ENCODE measurements at places on chromosomes 1 and 21. TPM values are rescaled to one million over a fixed set of nuclear protein-coding genes. Genes with fewer than 3 reads are reported as not detected.

- DNase-seq, result no peak
- no peaks in the 10 kb centered on the region for H3K27me3 ChIP-seq
- no peaks in the 10 kb centered on the region for H3K4me1 ChIP-seq
- H3K27ac ChIP-seq, result no peak overlapping the region
These were observed 119.5 kb downstream of the HMCN1 start for GRCh38 chr1:185853739-185854138.

DNA sequence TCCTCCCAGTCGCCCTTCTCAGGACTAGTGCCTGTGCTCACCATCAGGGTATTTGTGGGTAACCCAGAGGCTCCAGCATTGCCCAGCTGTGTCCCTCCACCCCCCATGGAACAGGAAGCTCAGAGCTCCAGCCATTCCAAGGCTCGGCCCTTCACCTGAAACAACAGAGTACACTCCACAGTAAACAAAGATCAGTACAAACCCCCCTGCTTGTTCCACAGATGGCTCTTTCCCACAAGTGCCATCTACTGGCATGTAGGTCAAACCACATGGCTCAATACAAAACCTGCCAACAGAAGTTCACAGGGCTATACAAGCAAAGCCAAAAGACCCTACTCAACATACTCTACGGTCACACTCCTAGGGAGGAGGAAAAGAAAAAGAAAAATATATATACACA is 258.7 kb downstream of the AGBL4 start:
- H3K27ac ChIP-seq, result no peak overlapping the region
- H3K27me3 ChIP-seq, result no peaks in the 10 kb centered on the region
- no peaks in the 10 kb centered on the region for H3K36me3 ChIP-seq
- no peak overlapping the region for H3K4me3 ChIP-seq
- H3K4me1 ChIP-seq, result no peaks in the 10 kb centered on the region

GRCh38 chr1:172388490-172388889 is 32.0 kb upstream of the C1orf105 start:
- H3K4me1 ChIP-seq, result peaks cover under 1% of the 10 kb centered on the region
- no peak for DNase-seq
- no peaks in the 10 kb centered on the region for H3K27me3 ChIP-seq
- H3K4me3 ChIP-seq, result no peak overlapping the region
- no peaks in the 10 kb centered on the region for H3K36me3 ChIP-seq

DNA sequence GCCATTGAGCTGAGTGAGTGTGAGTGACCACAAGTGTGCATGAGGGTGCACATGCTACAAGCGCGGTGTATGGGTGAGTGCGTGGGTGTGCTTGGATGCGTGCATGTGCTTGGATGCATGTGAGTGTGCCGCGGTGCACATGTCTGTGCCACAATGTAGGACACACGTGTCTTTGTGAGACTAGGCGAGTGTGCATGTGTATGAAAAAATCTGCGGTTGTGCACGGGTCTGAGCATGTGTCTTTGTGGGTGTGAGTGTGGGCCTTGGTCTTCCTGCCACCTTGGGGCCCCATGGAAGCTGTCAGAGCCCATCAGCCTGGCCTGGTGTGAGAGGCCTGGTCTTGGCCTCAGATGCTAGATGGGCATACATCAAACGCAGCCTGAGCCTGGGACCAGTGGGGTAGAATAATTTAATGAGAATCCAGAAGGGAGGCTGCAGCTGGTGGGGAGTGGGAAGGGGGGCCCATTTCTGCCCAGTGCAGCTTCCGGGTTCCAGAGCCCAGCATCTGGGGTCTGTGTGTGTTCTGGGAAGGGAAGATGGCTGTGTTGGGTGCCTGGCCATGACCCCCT is 103.9 kb upstream of the SLC2A1 start:
- H3K4me3 ChIP-seq, result no peak overlapping the region
- H3K36me3 ChIP-seq, result no peaks in the 10 kb centered on the region
- H3K27me3 ChIP-seq, result no peaks in the 10 kb centered on the region
- H3K4me1 ChIP-seq, result no peaks in the 10 kb centered on the region
- H3K27ac ChIP-seq, result no peak overlapping the region

DNA sequence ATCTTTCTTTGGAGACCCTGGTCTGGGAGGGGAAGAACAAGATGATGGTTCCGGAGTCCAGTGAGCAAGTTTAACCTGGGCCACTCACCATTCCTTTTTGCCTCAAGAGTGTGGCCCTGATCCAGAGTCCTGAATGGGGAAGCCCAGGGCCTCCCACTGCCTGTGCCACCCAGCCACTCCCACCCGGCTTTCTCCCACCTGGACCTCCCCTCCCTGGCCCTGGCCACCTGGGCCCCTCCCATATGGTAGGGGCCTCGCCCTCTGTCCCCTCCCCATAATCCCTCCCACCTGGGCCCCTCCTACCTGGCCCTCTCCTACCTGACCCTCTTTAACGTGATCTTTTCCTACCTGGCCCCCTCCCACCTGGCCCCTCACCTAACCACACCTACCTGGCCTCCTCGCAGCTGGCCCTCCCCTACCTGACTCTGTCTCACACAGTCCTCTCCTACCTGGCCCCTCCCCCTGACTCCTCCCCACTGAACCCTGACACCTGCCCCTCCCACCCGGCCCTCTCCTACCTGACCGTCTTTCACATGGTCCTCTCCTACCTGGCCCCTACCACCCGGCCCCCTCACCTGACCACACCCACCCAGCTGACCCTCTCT is 220.7 kb upstream of the VAMP3 start:
- H3K4me3 ChIP-seq, result no peak overlapping the region
- no peaks in the 10 kb centered on the region for H3K36me3 ChIP-seq
- no peak for DNase-seq

DNA sequence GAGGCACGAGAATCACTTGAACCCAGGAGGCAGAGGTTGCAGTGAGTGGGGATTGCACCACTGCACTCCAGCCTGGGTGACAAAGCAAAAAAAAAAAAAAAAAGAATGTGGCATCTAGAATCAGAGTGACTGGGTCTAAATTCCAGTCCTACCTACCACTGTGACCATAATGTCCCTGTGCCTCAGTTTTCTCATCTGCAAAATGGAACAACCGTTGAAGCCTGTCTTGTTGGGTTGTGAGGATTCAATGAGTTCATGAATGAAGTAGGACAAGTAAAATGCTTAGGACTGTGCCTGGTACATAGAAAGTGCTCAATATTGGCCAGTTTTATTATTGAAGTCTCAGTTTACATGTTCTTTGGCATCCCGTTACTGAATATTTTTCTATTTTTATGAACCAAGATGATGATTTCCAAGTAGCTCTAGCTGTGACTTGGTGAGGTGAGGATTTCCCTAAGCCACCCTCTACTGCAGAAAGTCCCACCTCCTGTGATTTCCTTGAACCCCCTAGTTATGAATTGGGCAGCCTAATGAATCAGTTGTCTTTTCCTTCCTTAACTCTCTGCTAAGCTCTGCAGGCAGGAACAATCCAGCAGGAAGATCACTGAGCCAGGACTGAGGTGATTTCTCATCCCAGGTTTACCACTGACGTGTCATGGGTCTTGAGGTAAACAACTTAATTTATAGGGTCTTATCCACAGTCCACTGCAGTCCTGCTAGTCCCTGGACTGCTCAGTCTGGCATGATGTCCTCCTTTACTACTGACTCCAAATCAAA is 18.9 kb upstream of the MEAF6 start:
- peaks cover 15% of the 10 kb centered on the region for H3K4me1 ChIP-seq
- no peaks in the 10 kb centered on the region for H3K27me3 ChIP-seq
- DNase-seq, result no peak
- H3K4me3 ChIP-seq, result no peak overlapping the region
- peaks cover 34% of the 10 kb centered on the region for H3K36me3 ChIP-seq

- no peak for DNase-seq
- peaks cover 3% of the 10 kb centered on the region for H3K36me3 ChIP-seq
- H3K4me3 ChIP-seq, result no peak overlapping the region
- H3K27me3 ChIP-seq, result peaks cover 20% of the 10 kb centered on the region
- H3K27ac ChIP-seq, result no peak overlapping the region
These were observed 52.1 kb downstream of the ELK4 start for GRCh38 chr1:205579711-205580110.

- H3K4me1 ChIP-seq, result no peaks in the 10 kb centered on the region
- no peak overlapping the region for H3K4me3 ChIP-seq
- DNase-seq, result no peak
These were observed 8.1 kb upstream of the OR6K3 start for GRCh38 chr1:158728510-158729225.

- no peaks in the 10 kb centered on the region for H3K36me3 ChIP-seq
- H3K4me1 ChIP-seq, result no peaks in the 10 kb centered on the region
- no peaks in the 10 kb centered on the region for H3K27me3 ChIP-seq
- DNase-seq, result no peak
- no peak overlapping the region for H3K27ac ChIP-seq
These were observed 29.2 kb downstream of the CDCA8 start for GRCh38 chr1:37721565-37721964.

- no peak overlapping the region for H3K27ac ChIP-seq
- H3K27me3 ChIP-seq, result no peaks in the 10 kb centered on the region
- H3K4me3 ChIP-seq, result no peak overlapping the region
- DNase-seq, result no peak
These were observed 13.5 kb upstream of the BCL10 start for GRCh38 chr1:85289848-85290335.

DNA sequence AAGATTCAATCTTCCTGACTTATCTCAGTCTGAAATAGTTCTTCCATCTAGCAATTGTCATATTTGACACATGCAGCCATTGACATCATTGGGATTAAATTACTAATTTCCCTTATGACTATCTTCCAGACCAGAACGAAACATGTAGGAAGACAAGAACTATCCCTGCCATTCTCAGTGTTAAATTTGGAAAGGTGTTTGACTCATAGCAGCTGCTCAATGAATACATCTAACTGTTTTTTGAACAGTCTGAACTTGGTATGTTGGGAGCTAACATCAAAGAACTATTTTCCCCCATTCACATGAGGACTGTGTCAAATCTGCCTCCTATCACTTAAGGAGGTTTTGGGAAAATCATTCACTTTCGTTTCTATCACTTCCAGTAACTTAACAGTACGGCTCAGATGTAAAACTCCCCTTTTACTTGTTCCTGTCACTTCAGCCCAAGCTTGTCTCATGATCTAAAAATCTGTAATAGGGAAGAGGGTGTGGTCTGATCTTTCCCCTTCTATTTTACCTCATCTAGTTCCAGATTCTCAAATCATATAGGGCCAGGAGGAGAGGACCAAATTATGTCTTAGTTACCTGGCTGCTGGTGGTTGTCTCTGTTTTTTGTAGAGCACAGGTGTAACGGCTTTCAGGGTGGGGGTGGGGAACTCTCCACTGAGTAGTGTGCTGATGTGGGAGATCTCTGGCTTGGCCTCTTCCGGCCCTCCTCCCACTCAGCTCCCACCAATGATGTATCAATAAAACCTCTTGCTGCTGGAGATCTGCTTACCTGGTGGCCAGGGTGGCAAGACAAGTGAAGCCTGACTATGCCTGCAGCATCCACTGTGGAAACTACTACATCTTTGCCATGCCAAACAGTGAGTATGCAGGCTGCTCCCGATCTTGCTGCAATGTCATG is 26.2 kb upstream of the SLAMF1 start:
- H3K36me3 ChIP-seq, result no peaks in the 10 kb centered on the region
- H3K27me3 ChIP-seq, result peaks cover 16% of the 10 kb centered on the region
- no peaks in the 10 kb centered on the region for H3K4me1 ChIP-seq
- H3K27ac ChIP-seq, result no peak overlapping the region

DNA sequence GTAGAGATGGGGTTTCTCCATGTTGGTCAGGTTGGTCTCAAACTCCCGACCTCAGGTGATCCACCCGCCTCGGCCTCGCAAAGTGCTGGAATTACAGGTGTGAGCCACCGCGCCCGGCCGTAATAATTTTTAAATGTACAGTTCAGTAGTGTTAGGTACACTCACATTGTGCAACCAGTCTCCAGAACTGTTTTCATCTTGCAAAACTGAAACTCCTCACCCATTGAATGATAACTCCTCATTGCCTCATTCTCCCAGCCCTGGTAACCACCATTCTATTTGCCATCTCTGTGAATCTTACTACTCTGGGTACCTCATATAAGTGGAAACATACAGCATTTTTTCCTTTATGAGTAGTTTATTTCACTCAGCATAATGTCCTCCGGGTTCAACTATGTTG is 3.4 kb downstream of the NLRP3 start:
- no peaks in the 10 kb centered on the region for H3K4me1 ChIP-seq
- DNase-seq, result no peak
- H3K36me3 ChIP-seq, result no peaks in the 10 kb centered on the region
- no peak overlapping the region for H3K4me3 ChIP-seq
- H3K27ac ChIP-seq, result no peak overlapping the region

DNA sequence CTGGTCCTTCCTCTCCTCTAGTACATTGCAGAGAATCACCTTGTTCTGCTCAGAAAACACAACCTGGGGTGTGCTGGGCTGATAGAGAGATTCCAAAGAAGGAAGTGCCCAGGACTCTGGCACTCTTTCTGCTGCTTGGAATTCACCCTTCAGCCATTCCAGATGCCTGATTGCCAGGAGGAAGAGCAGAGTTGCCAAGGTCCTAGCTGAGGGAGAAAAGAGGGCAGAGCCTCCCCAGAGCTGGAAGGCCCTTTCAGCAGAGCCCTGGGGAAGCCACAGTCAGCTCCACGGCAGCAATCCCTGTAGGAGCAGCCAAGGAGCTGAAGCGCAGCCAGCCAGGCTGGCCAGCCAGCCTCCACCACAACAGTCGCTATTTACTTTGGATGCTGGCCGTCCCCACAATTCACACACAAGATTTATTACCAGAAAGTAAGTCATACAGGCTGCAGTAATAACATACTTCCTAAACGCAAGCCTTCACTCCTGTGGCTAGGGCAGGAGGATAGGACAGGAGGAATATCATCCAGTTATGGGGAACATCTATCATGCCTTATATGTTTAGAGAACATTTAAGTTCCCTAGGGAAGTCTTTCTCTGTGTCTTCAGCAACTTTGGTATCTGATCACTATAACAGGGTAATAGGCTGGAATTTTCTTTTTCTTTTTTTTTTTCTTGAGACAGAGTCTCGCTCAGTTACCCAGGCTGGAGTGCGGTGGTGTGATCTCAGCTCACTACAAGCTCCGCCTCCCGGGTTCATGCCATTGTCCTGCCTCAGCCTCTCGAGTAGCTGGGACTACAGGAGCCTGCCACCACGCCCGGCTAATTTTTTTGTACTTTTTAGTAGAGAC is 36.6 kb upstream of the SLC44A3 start:
- peak; percentile 80 for DNase-seq
- H3K4me1 ChIP-seq, result peaks cover 36% of the 10 kb centered on the region
- no peak overlapping the region for H3K4me3 ChIP-seq
- no peaks in the 10 kb centered on the region for H3K27me3 ChIP-seq

DNA sequence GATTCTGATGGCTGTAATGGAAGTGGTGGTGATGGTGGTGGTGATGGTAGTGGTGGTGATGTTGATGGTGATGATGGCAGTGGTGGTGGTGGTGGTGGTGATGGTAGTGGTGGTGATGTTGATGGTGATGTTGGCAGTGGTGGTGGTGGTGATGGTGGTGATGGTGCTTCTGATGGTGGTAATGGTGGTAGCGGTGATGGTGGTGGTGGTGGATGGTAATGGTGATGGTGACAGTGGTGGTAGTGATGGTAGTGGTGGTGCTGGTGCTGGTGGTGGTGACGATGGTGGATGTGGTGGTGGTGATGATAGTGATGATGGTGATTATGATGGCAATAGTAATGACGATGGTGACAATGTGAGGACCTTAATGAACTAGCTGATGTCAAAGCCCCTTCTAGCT is 35.6 kb upstream of the LRRC3 start:
- no peak for DNase-seq
- no peaks in the 10 kb centered on the region for H3K36me3 ChIP-seq
- peaks cover 38% of the 10 kb centered on the region for H3K27me3 ChIP-seq
- no peaks in the 10 kb centered on the region for H3K4me1 ChIP-seq

The SOX13 gene
- 15.9 TPM for total RNA-seq

The NECTIN4 gene
- total RNA-seq, result 11.0 TPM

The CYP4B1 gene
- 110 TPM for total RNA-seq

The ATP5IF1 gene
- total RNA-seq, result 341 TPM

The FAM72D gene
- total RNA-seq, result 1.5 TPM

The TMEM82 gene
- total RNA-seq, result not detected

The KCNJ9 gene
- not detected for total RNA-seq

The DIO1 gene
- total RNA-seq, result not detected

The RNF186 gene
- not detected for total RNA-seq
